Brain (organoid and tissue), 16 donors: ENCODE measurements at places on chromosomes 2 and 18. TPM values are rescaled to one million over a fixed set of nuclear protein-coding genes. Genes with fewer than 3 reads are reported as not detected.

The MERTK gene
- polyA plus RNA-seq = 6.3 TPM

The EXOC6B gene
- polyA plus RNA-seq = 14.0 TPM

The TFCP2L1 gene
- 11.5 TPM for polyA plus RNA-seq

The PFN4 gene
- 0.59 TPM for polyA plus RNA-seq

The ARID5A gene
- 10.4 TPM for polyA plus RNA-seq

The PAPOLG gene
- 5.0 TPM for polyA plus RNA-seq

The CKAP2L gene
- polyA plus RNA-seq = 11.8 TPM
